Activated T-helper 1 cell treated with Interleukin-2 at 50 U/mL for 16 hours (primary cell): ENCODE measurements at places on chromosomes 4 and X.

DNA sequence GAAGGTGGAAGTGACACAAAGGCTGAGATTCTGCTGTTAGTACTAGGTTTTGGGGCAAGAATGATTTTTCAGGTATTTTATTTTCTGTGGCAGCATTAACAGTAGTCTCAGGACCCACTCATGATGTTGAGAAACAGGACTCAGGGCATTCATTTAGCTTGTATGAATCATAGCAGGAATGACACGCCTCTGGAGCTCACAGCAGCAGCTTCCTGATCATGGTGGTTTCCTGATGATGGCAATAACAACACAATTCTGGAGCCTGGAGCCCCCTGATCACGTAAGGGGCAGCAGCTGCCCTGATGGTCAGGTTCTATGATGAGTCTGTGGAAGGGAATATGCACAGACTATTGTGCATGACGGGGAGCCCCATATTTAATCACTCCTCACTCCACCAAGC lies 47.0 kb downstream of the TASL start:
- DNase-seq: no peak

- peak; percentile 58 for DNase-seq
Observed at GRCh38 chrX:39855748-39856129, 242.0 kb downstream of the BCOR start.

DNA sequence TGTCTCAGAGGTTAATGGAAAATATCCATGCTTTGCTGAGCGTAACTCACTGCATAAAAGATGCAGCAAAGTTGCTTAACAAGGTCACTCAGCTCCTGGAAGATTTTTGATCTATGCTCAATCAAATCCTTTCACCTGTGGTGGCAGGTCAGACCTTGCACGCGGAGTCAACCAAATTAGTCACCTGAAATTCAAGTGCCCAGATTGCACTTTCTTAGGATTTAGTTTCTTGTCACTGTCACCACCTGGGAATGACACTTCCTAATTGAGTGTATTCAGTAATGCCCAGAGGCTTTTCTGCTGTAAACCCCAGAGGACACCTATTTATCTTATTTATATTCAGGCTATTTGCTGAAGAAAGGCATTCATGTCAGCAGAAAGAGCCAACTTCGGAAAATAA lies 215.8 kb upstream of the SMIM31 start:
- DNase-seq: no peak

GRCh38 chr4:148539387-148539786 lies 97.2 kb upstream of the NR3C2 start:
- no peak for DNase-seq

GRCh38 chr4:87567191-87567590 lies 38.0 kb upstream of the SPARCL1 start:
- DNase-seq: no peak

GRCh38 chr4:99507762-99508161 lies 3.1 kb upstream of the C4orf17 start:
- no peak for DNase-seq

DNA sequence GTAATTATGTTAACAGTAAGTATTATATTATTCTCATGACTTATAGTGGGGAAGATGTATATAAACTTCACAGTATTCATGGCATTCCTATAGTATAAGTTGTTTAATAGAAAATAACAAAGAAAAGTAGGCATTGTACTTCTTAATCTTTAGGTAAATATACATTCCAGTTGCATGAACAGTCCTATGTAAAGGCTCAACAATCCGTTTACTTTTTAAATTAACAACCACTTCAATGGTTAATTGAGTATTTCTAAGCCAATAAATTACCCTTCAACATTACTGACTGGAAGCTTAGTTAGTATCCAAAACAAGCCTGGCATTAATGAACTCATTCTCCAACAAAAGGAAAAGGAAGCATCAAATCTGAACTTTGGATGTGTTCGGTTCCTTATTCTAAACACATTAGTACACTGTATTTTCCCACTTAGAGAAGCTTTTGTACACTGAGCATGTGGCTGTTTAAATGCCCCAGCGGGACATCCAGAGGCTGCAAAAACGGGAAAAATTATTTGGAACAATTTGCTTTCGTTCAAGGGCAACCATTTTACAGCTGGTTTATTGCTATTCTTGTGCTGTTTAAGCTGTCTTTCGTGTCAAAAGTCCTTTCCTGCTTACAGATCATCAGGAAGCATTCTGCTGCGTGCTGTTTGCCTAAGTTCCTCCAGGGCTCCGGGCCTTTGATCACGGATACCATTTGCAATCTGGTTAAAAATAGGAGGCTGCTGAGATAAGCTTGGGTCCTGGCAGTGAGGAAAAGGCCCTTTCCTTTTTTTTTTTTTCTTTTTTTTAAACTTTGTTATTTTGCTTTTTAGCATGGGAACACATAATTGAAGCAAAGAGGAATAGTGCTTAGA lies 460.3 kb downstream of the SPRY1 start:
- DNase-seq: no peak

GRCh38 chrX:1137531-1137930 lies 74.9 kb downstream of the CRLF2 start:
- no peak for DNase-seq

DNA sequence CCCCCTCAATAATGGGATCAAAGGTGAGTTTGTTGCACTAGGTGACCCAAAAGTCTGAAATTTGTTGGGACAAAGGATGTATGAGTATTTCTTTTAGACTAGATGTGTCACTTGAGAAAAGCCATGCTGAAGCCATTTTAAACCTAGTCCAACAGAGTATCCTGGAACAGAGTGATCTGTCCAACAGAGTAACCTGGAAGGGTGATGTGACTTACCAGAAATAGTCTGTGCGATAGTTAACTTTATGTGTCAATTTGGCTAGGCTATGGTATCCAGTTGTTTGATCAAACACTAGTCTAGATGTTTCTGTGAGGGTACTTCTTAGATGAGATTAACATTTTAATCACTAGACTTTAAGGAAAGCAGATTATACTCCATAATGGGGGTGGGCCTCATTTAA lies 154.5 kb downstream of the PARM1 start:
- DNase-seq: no peak

DNA sequence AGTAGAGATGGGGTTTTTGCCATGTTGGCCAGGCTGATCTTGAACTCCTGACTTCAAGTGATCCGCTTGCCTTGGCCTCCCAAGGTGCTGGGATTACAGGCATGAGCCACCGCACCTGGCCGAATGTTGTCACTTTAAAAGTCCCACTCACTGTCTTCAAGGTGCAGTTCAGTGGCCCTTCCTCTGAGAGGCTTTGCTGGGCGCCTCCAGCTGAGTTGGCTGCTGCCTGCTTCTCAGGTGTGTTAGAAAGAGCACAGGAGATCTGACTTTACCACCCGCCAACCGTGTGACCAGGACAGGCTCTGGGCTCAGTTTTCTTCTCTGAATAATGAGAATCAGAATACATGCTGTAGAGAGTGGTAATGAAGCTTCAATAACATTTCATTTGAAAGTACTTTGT lies 207.4 kb downstream of the CEP135 start:
- DNase-seq: no peak

DNA sequence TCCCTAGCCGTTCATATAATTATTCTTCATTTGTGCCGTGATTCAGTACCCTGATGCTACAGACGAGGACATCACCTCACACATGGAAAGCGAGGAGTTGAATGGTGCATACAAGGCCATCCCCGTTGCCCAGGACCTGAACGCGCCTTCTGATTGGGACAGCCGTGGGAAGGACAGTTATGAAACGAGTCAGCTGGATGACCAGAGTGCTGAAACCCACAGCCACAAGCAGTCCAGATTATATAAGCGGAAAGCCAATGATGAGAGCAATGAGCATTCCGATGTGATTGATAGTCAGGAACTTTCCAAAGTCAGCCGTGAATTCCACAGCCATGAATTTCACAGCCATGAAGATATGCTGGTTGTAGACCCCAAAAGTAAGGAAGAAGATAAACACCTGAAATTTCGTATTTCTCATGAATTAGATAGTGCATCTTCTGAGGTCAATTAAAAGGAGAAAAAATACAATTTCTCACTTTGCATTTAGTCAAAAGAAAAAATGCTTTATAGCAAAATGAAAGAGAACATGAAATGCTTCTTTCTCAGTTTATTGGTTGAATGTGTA lies 7.0 kb downstream of the SPP1 start:
- no peak for DNase-seq

DNA sequence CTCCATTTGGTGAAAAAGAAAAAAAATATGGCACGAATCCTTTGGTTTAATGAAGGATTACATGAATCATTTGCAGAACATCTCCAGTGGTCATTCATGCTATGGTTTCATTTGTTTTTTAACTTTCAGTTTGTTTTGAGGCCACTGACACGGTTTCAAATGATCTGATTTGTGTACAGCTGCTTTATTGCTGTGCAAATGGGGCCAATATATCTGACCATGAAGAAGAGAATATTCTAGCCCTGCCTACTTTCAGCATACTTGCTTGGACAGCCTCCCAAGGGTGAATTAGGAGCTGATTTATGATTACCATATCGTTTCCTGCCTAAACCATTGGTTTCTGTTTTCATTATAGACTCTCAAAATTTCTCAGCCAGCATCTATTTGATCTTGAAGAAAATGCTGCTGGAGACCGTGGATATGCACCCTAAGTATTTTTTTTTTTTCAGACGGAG lies 30.7 kb downstream of the SPARCL1 start:
- DNase-seq: no peak

DNA sequence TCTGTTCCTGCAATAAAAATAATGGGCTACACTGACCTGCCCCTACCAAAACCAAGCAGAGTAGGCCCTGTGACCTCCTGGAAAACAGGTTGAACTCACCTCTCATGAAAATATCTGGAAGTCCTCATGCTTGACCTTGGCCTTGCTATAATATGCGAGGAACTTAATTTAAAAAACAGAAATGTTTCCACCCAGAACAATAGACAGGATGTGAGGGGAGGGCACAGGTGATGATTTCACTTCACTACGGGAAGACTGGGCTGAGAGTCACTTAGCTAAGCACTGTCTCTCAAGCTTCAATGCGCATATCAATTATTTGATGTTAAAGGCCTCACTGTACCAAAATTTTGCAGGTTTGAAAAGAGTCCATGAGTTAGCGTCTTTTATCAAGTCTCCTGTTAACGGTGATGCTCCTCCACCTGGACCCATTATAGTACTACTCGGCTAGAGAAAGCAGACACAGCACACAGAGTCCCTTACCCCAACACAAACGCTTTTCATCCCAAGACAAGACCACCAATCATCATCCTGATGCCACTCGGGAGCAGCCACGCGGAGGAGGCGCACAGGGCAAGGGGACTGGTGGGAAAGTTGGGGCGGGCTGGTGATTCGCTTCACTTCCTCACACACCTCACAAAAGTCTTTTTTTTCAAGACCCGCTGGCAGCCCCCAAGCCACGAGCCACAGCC lies 25.9 kb downstream of the ZNF721 start:
- DNase-seq: no peak

- DNase-seq: no peak
Observed at GRCh38 chr4:56532239-56532638, 26.6 kb downstream of the ARL9 start.
